ENCODE measurements at places on chromosomes 13 and 19. TPM values are rescaled to one million over a fixed set of nuclear protein-coding genes. Genes with fewer than 3 reads are reported as not detected.

The DLEU7 gene
- total RNA-seq = 0.36 TPM

The LRP3 gene
- 82.7 TPM for total RNA-seq

The TTC9B gene
- not detected for total RNA-seq

GRCh38 chr19:55068950-55069864, 6.3 kb upstream of the RDH13 start:
- DNase-seq = no peak

DNA sequence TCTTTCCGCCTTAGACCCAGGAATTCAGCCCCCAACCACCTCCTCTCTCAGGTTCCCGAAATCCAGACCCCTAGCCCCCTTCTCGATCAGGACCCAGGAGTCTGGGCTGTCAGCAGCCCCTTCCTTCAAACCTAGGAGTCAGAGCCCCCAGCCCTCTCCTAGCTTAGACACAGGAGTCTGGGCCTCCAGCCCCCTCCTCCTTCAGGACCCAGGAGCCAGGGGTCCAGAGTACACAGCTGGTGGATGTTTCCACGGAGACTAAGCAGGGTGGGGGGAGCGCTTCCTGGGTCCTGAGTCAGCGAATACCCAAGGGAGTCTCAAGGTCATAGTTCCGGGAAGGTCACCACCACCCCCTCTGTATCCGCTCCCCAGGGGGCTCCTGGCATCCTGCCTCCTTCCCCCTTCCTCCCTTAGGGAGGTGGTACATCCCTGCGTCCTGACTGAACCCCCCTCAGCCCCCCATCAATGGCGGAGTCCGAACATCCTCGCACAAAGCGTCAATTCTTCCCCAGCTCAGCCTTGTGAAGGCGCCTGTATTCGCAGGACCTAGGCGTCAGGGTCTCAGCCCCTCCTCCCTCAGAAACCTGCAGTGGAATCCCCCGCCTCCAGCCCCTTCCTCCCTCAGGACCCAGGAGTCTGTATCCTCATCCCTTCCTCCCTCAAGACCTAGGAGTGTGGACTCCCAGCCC, 4.6 kb downstream of the CADM4 start:
- DNase-seq = peak; percentile 65

GRCh38 chr19:9673912-9674662, 813 bp downstream of the ZNF562 start:
- no peak for DNase-seq

GRCh38 chr13:111490611-111491010, 170.2 kb downstream of the TEX29 start:
- no peak for DNase-seq

GRCh38 chr13:103196356-103196755, 130.1 kb upstream of the SLC10A2 start:
- DNase-seq = no peak

Measured in ovary (tissue), 10 donors.